ENCODE measurements at places on chromosomes 2 and 18.
A peak's percentile ranks its signal among the peaks of the same experiment; 100 is the strongest.

DNA sequence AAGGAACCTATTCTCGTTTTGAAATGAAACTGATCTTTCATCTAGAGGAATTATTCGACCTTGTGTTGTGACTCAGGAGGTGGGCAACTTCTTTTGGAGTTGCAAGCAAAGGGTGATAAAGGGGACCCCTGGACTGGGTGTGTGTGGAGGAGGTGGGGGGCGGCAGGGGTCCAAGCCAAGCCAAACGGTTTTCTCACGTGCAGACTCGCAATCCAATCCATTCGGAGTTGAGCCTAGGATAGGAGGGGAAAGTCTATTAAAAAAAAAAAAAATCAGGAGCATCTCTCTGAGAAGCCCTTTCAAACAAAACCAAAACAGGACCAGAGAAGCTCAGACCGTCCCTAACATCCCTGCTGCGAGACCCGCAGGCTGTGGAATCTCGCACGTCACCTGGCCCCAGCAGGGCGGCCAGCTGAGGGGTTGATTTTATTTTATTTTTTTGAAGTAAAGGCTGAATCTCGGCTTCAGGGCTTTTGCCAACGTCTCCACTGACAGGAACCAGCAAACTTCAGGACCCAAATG is 3.7 kb upstream of the ZEB2 start:
- DNase-seq = no peak

DNA sequence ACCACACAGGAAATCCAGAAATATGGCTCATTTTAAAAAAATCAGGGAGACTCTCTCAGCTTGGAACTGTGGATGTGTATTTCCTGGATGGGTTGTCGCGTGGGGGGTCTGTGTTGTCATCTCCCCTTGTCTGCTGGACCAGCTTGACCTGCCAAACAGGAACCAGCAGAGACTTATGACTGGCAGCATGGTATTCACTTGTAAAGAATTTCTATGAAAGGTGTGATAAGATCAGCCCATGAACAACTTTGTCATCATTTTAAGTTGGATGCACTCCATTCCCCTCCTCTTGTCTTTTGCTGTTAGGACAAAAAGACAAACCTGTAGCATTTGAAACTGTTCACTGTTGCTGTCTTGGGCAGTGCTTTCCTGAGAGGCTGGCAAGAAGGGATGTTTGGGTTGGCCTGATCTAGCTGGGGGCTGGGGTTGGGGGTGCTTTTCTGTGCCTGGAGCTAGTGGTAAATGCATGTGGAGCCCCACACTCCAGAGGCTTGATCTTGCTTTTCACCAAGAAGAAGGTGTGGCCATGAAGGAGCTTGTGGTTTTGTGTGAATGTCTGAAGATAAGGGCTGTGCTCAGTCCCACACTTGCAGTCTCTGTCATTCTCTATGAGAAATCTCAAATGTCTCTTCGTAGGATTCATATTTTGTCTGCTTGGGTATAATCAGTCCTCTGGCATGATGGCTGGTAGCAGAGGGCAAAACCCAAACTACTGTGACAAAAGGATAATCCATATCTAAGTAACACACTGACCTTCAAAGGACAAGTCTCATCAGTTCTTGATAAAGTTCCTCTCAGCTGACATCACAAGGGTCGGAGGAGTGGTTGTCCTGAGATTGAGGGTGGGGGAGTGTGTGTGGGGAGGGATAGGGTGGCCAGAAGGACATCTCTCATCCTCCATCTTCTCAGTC is 39.0 kb downstream of the RALB start:
- peak; percentile 95 for DNase-seq

- DNase-seq = peak; percentile 50
These were observed 245.8 kb upstream of the SLC39A10 start for GRCh38 chr2:195411219-195411687.

DNA sequence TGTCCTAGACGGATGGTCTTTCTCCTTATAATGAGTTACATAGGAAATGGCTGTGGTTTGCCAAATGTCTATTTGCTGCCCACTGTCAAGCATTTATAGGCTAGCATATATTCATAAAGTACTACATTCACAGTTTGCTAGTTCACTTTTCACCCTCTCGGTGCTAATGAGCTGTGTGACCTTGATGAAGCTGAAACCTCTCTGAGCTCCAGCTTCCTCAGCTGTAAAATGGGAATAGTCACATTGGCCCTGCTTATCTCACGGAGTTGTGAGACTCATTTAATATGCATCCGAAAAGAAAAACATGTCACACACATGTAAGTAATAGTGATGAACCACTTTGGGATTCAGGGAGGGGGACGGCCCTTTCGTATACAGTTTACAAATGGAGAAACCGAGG is 17.0 kb downstream of the PRKCE start:
- no peak for DNase-seq

GRCh38 chr18:25875551-25876240 is 214.7 kb downstream of the SS18 start:
- peak; percentile 13 for DNase-seq

DNA sequence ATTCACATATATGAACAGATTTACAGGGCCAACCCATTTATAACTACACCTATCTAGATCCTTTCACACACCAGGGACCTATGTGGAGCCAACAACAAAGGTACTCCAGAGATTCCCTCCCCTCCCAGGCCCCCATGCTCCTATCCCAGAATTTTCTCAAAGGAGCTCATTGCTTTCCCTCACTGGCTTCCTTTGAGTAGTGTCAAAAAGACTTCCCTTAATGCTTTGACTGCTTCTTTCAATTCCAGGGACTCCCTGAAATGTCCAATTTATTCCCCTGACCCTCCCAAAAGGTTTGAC is 46.6 kb downstream of the IKZF2 start:
- no peak for DNase-seq

DNA sequence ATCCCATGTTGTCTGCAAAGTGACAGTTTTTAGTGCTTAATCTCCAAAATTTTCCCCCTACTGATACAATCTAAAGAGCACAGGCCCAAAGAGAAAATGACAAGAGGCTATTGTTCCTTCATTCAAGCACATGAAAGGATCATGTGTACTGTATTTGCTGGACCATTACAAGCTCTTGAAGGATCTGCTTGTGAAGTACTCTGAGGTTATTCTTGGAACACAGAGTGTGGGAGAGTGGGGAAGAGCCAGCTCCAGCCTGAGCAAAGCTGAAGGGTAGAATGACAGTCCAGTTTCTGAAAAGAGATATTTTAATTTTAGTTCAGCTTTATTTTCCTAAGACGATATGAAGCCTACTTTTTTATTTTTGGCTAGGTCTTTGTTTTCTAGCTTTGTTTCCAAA is 112.2 kb downstream of the GALNT3 start:
- no peak for DNase-seq

DNA sequence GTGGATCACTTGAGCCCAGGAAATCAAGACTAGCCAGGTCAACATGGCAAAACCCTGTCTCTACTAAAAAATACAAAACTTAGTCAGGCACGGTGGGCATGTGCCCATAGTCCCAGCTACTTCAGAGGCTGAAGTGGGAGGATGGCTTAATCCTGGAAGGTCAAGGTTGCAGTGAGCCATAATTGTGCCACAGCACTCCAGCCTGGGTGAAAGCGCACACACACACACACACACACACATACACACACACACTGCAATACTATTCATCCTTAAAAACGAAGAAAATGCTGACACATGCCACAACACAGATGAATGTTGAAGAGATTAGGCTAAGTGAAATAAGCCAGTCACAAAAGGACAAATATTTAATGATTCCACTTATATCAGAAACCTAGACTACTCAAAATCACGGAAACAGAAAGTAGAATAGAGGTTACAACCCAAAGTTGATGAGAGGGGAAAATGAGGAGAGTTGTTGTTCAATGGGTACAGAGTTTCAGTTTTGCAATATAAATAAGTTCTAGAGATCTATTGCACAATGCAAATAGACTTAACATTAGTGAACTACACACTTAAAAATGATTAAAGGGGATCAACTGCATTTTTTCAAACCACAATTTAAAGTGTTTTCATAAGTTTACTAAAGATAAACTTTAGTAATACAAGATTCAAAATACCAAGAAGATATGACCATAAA is 114.5 kb downstream of the USP34 start:
- DNase-seq = peak; percentile 33

GRCh38 chr2:41000906-41001305 is 549.0 kb upstream of the SLC8A1 start:
- DNase-seq = no peak

DNA sequence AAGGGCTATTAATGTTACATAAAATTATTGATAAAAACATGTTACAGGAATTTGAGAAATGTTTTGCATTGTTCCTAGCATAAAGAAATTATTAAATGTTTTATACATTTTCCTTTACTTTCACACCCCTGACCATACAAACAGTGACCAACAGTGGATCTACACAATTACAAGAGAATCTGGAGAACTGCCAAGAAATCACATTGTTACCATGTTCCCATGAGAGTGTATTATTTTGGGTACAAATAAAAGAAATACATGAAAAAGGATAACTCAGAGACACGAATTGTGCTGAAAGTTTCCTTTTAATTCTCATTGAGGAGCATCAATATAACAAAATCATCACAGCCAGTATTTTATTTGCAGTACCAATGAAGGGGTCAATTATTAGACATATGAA is 150.1 kb downstream of the WDPCP start:
- DNase-seq = no peak

DNA sequence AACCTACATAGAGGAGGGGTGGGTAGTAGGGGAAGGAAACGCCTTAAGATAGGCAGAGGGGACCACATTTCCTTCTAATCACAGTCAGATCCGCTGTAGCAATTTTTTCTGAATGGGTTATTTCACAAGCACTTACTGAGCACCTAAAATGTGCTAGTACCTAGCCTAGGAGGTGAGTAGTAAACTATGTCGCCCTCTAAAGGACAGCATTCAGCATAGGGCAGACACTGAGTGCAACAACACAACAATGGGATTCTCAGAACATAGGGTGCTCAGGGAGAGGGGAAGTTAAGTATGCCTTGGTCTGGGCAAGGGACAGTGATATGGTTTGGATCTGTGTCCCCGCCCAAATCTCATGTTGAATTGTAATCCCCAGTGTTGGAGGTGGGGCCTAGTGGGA is 166.1 kb upstream of the RAB6C start:
- DNase-seq = peak; percentile 41

DNA sequence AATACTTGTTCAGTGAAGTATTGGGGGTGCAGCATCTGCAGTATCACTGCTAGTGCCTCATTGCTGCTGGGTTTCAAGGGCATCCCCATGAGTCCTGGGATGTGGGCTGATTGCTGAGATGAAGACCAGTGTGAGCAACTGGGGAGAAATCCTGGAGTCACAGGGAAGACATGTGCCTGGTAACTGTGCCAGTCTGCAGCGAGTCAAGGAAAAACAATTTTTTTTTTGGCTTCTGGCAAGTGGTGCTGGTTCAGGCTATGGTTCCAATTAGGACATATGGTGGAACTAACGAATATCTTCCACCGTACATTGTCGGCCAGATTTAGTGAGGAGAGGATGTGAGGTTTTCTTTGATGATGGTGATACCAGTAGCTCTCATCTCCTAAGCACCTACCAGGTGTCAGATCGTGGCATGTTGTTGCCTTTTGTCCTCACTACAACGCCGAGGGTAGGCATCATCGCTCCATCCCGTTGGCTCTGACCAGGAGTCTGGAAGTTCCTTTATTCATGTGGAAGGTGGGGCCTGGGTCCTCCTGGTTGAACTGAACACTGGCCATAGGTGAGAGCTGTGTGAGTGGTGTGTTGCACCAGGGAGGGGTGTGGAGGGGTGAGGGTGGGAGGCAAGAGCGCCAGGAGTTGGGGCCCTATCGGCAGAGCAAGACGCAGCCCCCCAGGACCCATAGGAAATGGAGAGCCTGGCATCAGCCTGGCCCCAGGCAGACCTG is 118.0 kb upstream of the HS6ST1 start:
- no peak for DNase-seq

DNA sequence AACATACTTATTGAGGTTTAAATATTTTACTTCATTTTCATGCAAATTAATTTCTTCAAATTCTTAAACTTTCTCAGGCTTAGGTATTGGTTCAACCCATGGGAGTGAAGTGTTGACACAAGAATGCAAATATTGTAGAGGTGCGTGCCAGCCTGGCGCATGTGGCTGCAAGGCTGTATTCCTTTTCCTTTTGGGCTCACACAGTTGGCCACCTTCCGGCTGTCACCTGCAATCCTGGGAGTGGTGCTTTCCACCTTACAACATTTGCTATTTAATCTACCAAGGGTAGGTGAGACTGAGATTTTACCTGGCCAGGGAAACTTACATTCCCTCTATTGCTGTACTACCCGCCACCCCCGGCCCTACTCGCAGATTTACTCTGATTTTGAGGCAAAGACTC is 141.1 kb downstream of the DCC start:
- no peak for DNase-seq

DNA sequence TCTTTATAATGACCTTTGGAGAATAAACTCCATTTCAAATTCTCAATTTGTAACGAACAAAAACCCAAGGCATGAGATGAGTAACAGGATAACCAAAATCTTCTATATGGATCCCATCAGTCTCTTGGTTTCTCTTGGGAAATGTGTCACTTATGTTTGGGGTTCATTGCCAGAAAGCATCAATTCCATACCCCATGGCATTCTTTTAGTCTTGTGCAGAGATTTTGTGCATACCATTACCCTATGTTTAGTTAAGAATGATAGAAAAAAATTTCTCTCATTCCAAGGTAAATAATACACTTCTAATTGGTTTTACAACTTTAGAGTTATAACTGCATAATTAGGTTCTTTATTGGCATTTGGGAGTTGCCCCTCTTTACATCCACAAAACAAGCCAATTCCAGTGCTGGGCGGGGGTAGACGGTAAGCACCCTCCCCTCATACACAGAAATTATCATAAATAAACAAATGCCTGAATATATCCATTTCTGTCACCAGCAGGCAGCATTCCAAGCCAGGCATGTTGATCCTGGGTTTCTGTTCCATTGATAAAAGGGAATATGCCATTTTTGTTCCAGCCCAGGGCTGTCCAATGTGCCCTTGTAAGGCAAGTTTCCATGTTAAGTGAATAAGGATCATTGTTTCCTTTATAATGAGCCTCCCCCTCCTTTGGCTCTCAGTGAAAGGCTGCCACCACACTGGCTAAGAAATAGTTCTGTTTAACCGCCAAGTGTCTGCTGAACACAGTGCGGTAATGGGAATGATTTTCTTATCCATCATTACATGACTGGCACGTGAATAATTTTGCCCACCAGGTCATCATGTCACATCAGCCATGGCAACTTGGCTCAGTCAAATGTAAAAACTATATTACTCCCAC is 680.1 kb upstream of the ZEB2 start:
- DNase-seq = no peak
